AG08395 (cell line): ENCODE measurements at places on chromosomes 6 and 20.
A peak's percentile ranks its signal among the peaks of the same experiment; 100 is the strongest.

DNA sequence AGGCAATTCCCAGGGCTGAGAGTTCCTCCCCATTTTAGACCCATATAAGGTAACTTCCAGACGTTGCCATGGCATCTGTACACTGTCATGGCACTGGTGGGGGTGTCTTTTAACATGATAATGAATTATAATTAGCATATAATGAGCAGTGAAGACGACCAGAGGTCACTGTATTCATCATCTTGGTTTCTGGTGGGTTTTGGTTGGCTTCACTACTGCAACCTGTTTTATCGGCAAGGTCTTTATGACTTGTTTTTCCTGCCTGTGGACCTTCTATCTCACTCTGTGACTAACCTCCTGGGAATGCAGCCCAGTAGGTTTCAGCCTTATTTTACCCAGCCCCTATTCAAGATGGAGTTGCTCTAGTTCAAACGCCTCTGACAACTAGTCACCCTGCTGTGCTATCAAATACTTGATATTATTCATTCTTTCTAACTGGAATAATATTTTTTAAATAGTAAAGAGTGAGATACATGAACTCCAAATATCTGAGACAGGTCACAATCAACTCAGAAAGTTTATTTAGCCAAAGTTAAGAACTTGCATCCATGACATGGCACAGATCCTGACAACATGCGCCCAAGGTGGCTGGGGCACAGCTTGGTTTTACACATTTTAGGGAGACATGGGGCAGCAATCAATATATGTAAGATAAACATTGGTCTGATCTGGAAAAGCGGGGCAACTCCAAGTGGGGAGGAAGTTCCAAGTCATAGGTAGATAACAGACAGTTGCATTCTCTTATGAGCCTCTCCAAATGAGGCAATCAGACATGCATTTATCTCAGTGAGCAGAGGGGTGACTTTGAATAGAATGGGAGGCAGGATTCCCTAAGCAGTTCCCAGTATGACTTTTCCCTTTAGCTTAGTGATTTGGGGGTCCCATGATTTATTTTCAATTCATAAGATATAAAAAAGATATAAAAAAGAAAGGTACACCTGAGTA is 1.2 kb upstream of the UFL1 start:
- no peak for DNase-seq

GRCh38 chr6:24340998-24341938 is 16.6 kb downstream of the DCDC2 start:
- DNase-seq = no peak

DNA sequence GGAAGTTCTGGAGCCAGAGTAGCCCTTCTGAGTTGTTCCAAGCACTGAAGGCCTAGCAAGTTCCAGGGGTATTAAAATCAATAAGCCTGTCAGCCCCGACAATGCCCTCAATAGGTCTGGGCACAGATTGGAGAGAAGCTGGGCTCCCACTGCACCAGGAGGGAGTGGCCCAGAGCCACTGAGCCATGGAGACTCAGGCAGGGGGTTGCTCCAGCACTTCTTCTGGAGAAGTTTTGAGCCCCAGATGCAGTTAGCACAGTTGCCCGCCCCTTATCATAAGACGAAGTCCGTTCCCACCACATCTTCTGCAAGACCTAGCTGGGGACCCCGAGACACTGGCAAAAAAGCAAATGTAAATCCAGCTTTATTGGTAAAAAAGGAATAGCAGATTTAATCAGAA is 13.0 kb downstream of the DEFB132 start:
- no peak for DNase-seq

DNA sequence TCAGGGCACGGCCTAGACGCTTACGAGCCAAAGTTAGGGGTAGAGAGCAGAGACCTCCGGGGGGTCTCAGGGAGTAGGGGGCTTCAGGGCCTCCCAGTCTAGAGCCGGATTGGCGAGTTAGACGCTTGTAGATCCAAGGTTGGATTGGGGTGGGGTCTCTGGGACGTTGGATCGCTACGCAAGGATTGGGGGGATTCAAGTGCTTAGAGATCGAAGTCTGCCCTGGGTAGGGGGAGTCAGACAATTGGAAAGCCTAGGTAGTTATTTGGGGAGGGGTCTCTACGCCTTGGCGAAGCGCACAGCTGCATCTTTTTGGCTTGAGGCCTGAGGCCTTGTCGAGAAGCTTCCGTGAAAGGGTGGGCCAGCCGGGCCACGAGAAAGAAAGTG is 469 bp downstream of the STX16 start:
- DNase-seq = no peak

DNA sequence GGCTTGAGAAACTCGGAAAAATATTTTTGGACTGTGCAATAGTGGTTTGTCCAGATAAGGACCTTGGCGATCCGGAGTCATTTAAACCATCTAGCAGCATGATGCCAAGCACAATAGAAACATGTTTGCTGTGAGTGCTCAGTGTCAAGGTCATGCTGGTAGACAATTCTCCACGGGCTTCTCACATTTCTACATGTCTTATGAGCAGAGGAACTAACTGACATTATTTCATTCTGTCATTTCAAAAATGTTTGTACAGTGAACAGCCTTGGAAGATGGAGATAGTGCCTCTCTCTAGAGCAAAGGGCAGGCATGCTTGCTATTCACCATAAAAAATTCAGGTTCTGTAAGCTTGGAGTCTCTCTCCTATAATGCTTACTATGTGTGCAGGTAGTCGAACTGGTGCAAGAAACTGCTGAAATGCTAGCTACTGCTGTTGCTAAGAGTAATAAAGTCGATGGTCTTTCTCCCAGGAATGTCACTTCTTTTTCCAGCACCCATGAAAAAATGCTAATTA is 25.4 kb upstream of the CCN2 start:
- no peak for DNase-seq

- DNase-seq = no peak
Measured at GRCh38 chr6:109527989-109528388, 45.0 kb upstream of the ZBTB24 start.

DNA sequence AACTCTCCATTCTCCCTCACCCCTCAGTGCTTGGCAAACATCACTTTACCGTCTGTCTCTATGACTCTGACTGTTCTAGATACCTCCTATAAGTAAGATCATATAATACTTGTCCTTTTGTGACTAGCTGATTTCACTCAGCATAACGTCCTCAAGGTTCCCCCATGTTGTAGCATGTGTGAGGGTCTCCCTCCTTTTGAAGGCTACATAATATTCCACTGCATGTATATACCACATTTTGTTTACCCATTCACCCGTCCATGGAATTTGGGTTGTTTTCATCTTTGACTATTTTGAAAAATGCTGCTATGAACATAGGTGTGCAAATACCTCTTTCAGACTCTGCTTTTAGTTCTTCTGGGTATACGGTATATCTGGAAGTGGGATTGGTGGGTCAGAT is 28.3 kb downstream of the CTCFL start:
- no peak for DNase-seq

DNA sequence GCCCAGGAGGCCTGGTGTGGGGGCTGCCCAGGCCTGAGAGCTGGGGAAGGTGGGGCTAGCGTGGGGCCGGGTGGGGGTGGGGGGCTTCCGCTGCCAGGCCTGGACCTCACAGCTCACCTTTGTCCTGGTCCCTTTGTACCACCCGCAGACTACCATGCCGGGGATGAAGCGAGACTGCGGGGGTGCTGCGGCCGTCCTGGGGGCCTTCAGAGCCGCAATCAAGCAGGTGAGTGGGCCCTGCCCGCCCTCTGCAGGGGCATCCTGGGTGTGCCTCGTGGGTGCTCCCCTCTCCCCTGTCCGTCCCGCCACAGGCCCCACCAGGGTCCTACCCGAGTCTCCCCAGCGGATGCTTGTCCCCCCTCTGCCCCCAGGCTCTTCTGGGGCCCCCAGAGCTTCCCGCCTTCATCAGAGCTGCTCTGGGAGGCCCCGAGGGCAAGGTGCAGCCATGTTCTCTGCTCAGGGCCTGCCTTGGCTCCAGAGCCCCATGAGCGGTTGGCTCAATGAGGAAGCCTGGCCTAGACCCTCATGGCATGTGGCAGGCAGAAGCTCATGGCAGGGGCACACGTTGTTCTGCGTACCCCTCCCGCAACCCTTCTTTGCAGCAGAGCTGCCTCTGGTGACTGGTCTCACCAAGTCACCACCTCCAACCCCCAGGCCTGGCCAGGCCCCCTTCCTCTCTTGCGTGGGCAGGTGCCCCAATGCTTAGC is 14.5 kb downstream of the NPEPL1 start:
- no peak for DNase-seq

DNA sequence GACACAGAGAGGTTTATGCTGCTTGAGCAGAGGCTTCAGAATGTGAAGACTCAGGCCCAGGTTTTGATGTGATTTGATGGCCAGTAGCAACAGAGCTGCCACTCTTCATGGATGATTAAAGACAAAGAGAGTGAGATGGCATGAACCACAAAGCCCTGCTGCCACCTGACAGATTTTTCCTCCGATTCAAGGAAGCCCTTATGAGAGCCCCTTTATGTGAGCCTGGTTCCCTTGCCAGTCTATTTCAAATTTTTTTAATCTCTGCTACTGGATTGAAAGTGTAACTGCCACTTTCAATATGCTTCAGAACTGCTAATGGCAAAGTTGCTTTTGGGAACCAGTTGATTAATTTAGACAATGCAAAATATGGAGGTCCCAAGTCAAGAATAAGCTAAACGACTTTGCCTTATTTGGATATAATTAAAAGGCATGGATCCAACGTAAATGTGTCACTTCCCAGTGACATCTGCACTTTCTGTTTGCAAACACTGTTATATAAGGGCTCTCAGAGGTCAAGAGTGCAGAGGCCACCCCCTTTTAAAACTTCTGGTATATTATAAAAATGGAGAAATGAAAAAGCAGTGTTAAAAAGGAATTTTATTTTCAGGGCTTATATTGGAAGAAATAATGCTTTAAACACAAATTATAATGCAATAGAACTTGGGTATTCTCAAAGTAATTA is 238.9 kb upstream of the FLRT3 start:
- no peak for DNase-seq

- no peak for DNase-seq
Measured at GRCh38 chr6:44006872-44007303, 120.4 kb downstream of the MRPL14 start.

DNA sequence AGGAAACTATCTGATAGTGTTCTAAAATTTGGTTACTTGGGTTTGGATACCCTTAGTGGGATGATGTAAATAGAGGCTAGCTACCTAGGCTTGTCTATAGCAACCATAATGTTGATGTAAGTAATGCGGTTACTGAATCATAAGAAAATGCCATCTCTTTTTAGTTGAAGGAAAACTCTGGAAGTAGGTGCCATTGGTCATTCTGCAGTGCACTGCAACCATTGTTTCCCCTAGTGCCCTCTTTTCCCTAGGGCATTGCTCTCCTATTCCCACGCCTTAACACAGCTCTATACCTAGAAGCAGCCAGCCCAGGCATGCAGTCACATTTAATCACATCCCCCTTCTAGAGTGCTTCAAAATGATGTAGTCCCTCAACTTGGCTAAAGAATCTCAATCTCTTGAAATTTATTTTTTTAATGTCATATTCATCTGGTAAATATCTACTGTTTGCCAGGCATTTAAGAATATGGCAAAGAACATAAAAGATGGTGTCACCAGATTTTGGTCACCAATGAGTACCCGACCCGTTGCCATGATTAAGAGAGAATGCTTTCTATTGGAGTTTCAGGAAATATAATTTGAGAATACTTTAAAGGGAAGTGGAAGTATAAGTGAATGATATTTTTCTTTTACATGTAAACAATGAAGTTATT is 10.4 kb downstream of the LOC128125822 start:
- DNase-seq = no peak

DNA sequence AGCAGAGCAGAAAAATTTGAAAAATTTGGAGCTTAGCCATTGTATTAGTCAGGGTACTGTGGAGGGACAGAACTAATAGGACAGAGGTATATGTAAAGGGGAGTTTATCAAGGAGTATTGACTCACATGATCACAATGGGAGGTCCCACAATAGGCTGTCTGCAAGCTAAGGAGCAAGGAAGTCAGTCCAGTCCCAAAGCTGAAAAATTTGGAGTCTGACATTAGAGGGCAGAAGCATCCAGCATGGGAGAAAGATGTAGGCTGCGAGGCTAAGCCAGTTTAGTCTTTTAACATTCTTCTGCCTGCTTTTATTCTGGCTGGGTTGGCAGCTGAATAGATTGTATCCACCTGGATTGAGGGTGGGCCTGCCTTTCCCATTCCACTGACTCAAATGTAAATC is 82.0 kb downstream of the SMPDL3A start:
- no peak for DNase-seq

- DNase-seq = no peak
Measured at GRCh38 chr6:47288267-47289090, 21.2 kb downstream of the TNFRSF21 start.

DNA sequence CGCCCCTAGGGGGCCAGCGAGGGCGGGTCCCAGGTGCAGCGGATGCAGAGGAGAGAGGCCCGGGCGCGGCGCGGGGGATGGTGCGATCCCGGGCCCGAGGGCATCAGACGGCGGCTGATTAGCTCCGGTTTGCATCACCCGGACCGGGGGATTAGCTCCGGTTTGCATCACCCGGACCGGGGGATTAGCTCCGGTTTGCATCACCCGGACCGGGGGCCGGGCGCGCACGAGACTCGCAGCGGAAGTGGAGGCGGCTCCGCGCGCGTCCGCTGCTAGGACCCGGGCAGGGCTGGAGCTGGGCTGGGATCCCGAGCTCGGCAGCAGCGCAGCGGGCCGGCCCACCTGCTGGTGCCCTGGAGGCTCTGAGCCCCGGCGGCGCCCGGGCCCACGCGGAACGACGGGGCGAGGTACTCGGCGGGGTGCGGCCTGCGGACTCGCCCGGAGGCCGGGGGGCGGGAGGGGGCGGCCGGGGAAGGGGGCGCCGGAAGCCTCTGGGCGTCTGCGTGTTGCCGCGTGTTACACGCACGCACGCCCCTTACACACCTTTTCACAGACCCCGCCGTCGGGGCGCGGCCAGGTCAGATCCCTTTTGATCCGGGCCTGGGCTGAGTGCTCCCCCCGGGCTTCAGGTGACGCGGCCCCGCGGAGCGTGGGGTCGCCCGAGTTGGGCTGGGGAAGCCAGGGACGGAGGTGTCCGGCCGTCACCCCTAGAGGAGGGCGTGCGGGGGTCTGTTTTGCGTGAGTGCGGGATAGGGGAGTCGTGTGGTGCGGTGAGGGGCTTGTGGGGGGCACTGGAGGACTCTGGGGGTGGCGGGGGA is 412 bp downstream of the TRIB3 start:
- peak; percentile 62 for DNase-seq

DNA sequence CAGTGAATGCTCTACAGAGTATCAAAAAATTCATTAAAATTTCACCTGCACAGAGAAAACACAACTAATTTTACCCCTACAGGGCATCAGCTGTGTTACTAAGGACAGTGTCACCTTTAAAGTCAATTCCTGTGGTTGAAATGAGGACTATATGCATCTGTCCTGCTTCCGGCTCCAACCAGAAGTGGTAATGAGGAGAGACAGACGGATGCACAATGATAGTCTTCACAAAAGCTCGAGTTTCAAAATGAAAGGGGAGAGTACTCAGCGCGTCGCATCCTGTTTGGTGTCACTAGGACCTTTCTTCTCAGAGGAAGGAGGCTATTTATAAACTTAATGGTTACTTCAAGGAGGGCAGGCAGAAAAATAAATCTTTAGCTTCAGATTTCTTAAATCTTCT is 86.5 kb downstream of the LYRM4 start:
- DNase-seq = no peak

GRCh38 chr6:166275714-166276166 is 32.5 kb downstream of the PRR18 start:
- DNase-seq = peak; percentile 75

- peak; percentile 73 for DNase-seq
Measured at GRCh38 chr6:161370880-161371279, 97.0 kb upstream of the AGPAT4 start.
